ENCODE measurements at places on chromosomes 13 and 19.

GRCh38 chr13:73462241-73462640 is 403.4 kb downstream of the KLF5 start:
- DNase-seq, result no peak

GRCh38 chr13:111115061-111115964 is at the start of gene ARHGEF7:
Gene ARHGEF7, plus strand, starts transcription at chr13:111115310. Its CDS starts 217 bp downstream, at chr13:111115527.
- no peak for DNase-seq

- no peak for DNase-seq
Observed at GRCh38 chr13:24038405-24038804, 122.1 kb upstream of the SPATA13 start.

DNA sequence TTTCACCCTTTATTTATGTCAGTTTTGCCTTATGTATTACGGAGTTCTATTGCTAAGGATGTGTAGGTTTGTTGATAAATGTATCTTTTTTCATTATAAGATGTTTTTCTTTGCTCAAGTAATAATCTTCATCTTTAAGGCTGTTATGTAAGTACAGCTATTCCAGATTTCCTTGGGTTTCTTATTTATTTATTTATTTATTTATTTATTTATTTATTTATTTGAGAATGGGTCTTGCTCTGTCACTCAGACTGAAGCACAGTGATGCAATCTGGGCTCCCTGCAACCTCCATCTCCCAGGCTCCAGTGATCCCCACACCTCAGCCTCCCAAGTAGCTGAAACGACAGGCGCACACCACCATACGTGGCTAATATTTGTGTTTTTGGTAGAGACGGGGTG is 617.0 kb downstream of the SLITRK1 start:
- DNase-seq, result no peak

GRCh38 chr19:13964776-13965175 is 12.5 kb downstream of the DCAF15 start:
- no peak for DNase-seq

DNA sequence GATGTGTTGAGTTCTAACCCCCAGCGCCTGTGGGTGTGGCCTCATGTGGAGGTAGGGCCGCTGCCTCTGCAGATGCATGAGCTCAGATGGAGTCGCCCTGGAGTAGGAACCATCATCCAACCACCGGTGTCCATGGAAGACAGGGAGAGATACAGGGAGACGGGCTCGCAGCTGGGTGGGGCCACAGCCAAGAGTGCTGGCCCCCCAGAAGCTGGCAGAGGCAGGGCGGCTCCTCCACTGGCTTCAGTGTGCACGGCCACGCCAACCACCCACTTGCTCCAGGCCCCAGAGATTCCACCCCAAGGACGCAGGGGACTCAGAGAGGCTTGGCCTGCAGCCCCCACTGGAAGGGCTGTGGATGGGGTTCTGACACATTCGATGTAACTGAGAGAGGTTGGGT is 5.4 kb upstream of the MCF2L start:
- no peak for DNase-seq

DNA sequence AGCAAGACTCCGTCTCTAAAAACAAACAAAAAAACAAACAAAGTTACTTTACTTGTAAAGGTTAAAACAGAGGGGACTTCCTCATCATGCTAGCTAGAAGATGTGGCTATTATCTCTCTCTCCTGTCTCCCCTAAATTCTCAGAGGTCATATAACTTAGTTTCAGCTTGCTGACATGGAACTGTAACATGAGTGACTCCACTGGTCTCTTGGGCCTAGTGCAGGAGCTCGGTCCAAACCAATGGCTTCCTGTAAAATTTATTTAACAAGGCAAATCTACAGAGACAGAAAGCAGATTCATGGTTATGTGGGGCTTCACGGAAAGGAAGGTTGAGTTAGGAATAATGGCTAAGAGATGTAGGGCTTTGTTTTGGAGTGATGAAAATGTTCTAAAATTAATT is 9.5 kb upstream of the KASH5 start:
- no peak for DNase-seq

DNA sequence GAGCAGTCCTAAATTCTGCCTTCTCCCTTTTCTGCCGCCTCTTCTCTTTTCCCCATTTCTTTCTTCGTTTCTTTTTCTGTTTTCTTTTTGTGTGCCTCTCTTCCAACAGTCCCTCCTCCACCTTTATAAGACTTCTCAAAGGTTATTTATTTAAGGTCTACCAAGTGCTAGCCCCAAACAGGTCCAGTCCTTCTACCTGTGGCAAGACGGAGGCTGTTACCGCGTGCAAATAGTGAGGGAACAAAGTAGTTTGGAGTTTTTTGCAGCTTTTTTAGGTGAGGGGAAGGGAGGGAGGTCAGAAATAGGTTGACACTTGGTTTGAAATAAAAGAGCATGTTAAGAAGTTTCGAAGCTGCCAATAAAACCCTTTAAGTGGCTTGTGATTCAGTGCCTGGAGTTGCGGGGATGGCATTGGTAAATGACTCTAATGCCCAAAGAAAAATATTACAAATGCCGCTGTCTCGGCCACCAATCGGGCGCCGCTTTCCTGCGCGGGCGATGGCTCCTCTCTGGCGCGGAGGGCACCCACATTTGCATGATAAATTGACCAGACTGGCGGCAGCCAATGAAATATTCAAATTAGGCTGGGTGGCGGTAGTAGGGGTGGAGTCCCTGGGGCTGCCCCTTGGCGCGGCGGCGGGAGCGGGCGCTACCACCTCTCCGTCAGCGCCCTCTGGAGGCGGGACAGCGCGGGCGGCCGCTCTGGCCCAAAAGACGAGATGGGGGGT is 7.5 kb upstream of the TSHZ3 start:
- DNase-seq, result peak; percentile 57

DNA sequence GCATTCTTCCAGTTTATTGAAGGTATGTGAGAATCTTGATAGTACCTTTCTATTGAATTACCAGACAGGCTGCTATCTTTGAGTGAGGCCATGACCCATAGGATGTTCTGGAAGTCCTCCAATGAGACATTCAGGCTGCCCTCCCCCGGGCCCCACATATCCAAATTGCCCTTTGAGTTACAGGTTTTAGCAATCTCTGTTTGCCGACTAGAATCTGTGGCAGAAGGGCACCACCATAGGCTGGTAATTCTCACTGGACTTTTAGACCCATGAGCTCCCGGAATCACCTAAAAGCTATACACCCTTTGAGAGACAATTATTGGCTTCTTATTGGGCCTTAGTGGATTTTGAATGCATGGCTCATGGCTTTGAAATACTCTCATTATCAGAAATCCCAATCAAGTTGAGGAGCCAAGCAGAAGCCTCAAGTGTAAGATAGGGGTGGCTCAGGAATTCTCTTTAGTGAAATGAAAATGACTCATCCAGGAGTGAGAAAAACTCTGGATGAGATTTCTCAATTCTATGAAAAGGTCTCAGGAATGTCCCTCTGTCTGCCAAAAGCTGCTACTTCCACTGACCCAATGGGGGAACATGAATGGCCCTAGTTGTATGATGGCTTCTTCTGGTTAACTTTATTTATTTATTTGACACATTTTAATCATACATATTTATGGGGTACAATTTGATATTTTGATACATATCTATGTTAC is 172.1 kb upstream of the CSNK1A1L start:
- DNase-seq, result no peak

- peak; percentile 43 for DNase-seq
Observed at GRCh38 chr19:38596057-38596981, 21.4 kb downstream of the MAP4K1 start.

DNA sequence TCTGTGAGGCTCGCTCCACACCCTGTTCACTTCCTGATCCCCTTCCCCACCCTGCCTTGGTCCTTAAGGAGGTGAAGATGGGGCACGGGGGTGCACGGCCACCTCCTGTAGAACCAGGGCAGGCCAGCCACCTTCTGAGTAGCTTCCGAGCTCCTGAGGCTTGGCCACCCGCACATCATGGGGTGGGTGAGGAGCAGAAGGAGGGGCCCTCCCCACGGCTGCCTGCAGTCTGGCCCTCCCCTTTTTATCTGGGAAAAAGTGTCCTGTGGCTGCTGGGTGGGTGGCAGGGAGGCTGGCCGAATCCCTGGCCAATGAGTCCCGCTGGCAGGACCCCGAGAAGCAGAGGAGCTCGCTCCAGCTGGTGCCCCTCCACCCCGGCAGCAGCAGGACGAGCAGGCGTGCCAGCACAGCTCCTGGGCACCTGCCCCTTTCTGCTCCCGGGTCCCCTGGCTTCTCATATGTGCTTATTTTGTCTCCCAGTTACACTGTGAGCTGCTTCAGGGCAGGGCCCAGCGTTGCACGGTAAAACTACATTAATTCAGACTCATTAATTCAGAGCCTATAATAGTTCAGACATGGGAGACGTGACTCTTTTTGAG is 135.0 kb downstream of the KDM4B start:
- no peak for DNase-seq

DNA sequence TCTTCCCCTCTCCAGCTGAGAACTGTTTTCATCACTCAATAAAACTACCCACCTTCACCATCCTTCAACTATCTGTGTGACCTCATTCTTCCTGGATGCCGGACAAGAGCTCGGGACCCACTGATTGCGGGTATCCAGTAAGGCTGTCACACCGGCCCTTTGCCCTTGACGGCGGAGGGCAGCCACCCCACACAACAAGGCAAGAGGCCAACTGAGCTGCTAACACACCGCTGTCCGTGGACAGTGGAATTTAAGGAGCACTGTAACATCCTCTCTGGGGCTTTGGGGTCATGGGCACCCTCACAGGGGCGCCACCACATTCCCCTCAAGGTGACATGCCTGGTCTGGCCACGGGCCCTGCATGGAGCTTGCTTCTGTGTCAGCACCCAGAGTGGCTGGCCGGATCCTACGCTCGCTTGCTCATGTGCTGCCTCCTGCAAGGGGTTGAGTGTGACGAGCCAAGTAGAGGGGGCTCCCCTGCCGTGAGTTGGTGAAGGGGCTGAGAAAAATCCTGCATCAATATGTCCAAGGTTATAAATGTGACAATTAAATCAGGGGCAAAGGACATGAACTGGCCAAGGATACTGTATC is 31.4 kb downstream of the LHFPL6 start:
- DNase-seq, result no peak

DNA sequence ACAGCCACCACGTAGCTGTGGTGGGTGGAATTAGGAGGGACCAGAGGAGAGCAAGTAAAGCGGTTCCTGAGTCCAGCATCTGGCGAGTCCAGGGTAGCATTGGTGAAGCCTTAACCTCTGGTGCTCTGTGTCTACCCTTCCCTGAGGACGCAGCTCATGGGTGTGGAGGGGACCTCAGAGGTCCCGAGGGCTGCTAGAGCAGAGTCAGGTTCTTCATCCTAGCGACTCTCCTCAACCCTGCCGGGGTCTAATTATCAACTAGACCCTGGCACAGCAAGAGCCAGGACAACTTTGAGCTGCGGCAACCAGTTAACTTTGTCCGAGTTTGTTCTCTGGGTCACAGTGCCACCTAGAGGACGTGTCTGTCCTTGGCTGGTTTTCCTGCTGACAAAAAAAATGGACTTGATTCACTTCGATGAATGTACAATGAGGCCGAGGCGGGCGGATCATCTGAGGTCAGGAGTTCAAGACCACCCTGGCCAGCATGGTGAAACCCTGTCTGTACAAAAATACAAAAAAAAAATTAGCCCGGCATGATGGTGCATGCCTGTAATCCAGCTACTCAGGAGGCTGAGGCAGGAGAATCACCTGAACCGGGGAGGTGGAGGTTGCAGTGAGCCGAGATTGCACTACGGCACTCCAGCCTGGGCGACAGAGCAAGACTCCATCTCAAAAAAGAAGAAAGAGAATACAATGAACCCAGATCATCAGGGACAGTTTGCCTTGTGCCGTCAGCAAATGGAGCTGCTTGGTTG is 25.0 kb downstream of the TSSK6 start:
- peak; percentile 72 for DNase-seq

DNA sequence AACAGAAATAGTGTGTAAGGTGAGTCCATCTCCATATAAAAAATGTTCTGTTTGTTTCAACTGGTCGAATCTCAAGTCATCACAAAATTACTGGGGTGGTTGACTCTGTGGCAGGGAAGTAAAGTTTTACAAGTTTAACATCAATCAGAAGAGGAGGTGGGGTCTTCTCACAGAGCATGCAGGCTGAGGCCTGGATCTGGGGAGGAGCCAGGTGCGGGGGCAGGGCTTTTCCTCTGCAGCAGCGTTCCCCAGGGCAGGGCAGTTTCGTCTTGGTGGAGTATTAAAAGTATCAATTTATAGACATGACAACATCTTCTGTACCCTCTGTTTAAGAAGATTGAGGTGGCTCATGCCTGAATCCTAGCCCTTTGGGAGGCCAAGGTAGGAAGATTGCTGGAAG is 68.8 kb downstream of the SLC7A9 start:
- DNase-seq, result no peak

DNA sequence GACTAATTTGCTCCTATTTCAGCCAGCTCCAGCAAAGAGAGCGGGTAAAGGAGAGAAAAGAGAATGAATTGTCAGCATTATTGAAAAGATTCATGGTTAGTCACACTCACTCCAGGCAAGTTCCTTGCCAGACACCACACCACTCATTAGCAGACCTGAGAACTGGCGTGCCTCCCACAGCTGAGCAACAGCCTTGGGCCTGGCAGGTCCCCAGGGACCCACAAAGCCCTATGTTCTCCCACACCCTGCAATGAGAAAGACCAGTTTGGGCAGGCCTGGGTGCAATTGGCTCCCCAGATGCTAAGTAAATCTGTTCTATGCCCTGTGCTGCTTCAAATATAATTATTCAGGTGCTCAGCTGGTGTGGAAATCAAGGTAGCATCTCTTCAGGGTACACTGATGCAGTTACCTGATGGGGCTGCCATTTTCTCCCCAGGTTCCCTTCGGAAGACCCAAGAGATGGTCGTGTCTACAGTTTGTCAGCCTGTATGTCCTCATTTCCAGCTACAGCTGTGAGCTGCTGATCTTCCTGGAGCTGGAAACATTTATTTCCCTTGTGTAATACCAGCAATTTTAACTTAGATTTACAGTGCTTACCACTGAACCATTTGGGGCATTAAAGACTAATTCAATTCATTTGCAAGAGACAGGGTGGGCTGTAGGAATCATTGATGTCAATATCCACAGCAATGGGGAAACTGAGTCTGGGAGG is 405.0 kb downstream of the COG6 start:
- peak; percentile 68 for DNase-seq

DNA sequence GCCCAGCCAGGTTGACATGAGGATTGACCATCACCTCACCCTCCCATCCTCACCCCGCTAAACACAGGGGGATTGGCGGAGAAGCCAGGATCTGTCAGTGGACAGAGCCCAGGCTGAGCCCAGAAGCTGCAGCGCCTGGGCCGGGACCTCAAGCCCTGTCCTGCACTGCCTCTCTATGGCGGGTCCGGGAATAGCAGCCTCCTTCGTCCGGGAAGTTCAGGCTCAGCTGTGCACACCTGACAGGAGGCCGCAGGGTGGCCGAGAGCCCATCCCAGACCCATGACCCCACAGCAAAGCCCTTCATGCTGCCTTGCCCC is 67.8 kb downstream of the SPACA7 start:
- peak; percentile 70 for DNase-seq

Measured in stimulated activated CD4-positive, alpha-beta T cell treated with anti-CD3 and anti-CD28 coated beads, Interleukin-4, amount 100 ng/mL, for 48 hours (primary cell).